ENCODE measurements at places on chromosomes 7 and 10.

DNA sequence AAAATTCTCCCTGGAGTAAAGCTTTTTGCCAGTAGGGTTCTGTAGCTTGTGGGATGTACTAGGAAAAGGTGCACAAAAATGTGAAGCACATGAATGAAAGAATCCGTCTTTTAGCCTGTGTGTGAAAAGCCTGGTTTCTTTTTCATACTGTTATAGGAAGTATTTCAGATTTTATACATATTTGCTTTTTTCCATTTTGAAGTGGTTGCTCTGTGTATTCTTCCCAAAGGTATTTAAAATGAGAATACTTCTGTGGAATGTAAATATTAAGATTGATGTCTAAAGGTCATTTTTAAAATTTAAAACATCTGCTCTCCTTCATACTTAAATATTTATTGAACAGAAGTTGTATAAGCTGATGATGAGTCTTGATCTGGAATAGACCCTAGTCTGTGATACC lies 96.8 kb downstream of the CDK14 start:
- DNase-seq = no peak

DNA sequence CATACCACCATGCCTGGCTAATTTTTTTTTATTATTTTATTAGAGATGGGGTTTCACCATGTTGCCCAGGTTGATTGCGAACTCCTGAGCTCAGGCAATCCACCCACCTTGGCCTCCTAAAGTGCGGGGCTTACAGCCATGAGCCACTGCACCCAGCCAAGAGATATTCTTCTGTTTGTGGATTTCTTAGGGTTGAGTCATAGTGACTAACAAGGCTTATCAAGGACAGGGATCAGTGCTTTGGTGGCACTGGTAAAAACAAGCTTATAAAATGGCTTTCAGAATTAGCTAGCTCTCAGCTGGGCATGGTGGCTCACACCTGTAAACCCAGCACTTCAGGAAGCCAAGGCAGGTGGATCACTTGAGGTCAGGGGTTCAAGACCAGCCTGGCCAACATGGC lies 122.4 kb downstream of the ZNF248 start:
- no peak for DNase-seq

DNA sequence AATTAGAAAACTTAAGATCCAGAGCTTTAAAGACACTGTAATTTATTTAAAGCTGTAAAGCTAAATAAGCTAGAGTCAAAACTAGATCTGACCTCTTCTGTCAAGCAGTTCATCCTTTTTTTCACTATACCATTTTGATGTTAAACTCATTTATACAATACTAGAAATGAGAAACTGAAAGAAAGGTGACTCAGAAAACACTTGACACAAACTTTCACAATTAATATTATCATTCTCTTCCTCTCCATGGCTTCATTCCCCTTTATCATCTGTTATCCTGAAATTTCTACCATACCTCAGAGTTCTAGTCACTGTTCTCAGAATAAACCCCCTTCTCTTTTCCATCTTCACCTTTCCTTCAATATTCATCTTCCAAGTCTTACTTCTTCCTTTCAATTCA lies 1.3 kb downstream of the FIGNL1 start:
- DNase-seq = no peak

DNA sequence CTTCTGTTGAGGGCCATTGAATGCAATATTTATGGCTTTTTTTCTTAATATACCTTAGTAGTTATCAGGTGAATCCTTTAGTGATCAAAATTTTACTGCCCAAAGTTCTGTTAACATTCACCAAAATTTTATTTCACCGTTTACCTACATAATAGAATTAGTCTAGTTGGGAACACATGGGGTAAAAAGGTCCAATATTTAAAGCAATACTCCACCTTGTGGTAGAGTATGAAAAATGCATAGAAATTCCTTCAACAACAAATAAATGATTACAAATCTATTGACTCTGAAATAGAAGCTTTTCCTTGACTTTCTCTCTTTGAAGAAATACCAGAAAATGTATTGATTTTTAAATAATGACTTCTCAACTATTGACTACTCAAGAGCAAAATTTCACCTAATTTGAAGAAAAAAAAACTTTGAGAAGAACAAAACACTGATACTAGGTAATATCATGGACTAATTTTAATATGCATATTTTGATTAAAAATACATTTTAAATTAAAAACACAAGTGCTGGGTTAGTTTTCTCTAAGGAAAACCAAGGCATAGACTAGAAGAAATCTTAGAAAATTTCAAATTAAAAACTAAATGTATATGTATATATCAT lies 43.3 kb downstream of the POLR1F start:
- DNase-seq = no peak

DNA sequence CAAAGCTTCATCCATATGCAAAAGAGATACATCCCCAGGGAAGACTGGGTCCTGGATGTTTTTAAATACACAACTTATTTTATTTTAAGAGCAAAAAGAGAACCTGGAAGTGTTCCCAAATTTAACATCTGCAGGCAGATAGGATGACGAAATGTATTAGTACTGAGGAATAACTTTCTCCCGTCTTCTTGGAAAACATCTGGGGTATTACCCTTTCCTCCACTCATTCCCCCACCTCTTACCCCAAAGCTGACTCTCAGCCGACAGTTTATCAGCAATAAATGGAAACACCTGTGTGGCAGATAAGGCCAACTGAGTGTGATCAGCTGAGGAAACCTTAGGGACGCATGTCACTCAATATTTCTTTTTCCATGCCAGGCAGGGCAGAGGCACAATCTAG lies 435.6 kb upstream of the NPVF start:
- DNase-seq = no peak

GRCh38 chr7:42429339-42429738 lies 192.3 kb upstream of the GLI3 start:
- no peak for DNase-seq

DNA sequence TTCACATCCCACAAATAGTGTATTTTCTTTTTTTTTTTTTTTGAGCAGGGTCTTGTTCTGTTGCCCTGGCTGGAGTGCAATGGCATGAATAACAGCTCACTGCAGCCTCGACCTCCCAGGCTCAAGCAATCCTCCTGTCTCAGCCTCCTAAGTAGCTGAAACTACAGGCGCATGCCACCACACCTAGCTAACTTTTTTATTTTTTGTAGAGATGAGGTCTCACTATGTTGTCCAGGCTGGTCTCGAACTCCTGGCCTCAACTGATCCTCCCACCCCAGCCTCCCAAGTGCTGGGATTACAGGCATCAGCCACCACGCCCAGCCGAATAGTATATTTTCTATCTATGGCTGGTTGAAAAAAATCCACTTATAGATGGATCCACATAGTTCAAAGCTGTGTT lies 12.5 kb downstream of the EZH2 start:
- no peak for DNase-seq

GRCh38 chr10:98646998-98647917 lies 200.5 kb upstream of the HPS1 start:
- no peak for DNase-seq

GRCh38 chr7:116511552-116512519 lies 12.3 kb downstream of the CAV2 start:
- no peak for DNase-seq

- no peak for DNase-seq
Observed at GRCh38 chr10:96705134-96705533, 15.2 kb downstream of the PIK3AP1 start.

- DNase-seq = no peak
Observed at GRCh38 chr7:122038134-122038533, 105.9 kb downstream of the AASS start.

DNA sequence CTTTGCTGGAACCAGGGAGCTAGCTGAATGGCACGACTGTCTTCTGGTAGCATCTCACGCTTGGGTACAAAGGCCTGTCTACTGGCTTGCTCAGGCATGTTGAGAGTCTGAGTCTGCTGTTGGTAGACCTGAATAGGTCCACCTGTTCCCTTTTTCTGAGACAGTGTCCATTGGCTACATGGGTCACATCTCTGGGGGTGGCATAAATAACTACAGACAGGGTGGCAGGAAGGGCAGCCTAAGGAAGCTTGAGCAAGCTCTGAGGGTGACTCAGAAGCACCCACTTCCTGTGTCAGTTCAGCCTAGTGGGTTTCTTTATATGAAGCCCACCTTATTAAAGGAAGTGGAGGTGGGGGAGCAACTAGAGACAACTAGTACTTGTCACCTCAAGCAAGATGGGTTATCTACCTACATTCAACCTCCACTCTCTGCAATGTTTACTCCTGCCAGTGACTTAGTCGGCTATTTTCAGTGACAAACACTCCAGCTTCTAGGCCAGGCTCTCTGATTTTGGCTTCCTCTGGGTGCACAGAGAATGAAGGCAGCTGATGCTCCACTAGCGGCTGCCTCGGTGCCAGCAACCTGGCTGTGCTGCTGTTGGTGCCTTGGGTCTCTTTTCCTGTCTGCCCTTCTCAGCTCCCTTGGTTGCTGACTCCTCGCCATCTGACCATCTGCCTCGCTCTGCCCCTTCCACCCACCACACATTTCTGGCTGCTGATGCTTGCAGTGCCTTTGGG lies 5.7 kb upstream of the ZYX start:
- DNase-seq = peak; percentile 56

GRCh38 chr7:311796-312195 lies 21.8 kb downstream of the FOXL3 start:
- no peak for DNase-seq

DNA sequence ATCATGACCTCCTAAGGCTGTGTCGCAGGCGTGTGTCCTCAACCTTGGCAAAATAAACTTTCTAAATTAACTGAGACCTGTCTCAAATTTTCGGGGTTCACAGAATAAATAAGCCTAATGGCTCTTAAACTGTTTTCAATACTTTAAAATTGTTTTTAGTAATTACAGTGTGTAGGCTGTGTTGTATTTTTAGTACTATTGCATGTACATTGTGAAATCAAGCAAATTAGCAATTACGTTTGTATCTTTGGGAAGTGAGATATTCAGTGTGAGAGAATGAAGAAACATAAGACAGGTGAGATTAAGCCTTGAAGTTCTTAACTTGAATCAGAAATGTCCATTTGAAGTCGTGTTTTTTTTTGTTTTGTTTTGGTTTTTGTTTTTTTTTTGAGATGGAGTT lies 4.8 kb upstream of the AKR1B10 start:
- no peak for DNase-seq

DNA sequence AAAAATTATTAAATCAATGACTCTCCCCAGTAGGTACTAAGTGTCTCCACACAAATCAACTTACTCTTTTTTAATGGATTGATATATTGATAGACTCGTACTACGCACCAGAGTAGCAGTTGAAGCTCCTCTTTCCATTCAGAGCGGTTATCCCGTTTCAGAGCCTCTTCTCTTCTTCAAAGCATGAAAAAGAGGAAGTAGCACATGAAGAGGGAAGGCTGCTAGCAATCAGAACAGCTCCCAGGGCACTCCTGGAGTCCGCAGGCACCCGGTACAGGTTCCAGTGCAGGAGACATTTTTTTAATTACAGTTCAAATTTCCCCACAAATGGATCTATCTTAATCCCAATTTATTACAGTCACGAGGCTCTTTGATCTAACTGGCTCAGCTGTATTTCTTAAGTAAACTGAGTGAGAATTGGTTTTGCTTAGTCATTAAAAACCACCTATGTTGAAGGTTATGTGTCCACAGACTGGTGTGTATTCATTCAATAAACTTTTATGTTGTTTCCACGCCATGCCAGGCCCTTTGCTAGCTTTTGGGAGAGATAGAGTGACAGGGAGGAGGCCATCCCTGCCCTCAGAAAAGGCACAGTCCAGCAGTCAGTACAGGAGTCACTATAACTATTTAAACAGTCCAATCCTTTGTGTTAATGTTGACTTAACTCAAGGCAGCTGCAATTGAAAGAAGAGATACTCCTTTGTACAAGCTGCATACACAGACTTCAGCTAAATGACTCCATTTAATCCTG lies 32.1 kb upstream of the CALN1 start:
- DNase-seq = no peak

GRCh38 chr10:110842326-110842904 lies 29.3 kb upstream of the PDCD4 start:
- DNase-seq = no peak

GRCh38 chr7:117707080-117707479 lies 166.2 kb downstream of the CTTNBP2 start:
- no peak for DNase-seq

DNA sequence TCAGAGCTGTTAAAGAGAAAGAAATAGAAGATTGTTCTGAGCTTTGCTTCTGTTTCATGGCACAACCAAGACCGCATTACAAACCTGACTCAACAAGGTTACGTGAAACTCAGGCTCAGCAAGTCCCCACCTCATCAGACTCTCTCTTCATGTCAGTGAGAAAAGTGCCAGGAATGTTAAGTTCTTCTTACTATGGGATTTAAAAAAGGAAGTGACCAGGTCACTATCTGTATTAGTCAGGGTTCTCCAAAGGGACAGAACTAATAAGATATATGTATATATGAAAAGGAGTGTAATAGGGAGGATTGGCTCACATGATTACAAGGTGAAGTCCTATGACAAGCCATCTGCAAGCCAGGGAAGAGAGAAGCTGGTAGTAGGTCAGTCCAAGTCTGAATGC lies 25.4 kb upstream of the PAPSS2 start:
- no peak for DNase-seq

- DNase-seq = no peak
Observed at GRCh38 chr7:70460562-70460961, 671.4 kb upstream of the GALNT17 start.

- no peak for DNase-seq
Observed at GRCh38 chr7:114879554-114879953, 42.3 kb upstream of the MDFIC start.

DNA sequence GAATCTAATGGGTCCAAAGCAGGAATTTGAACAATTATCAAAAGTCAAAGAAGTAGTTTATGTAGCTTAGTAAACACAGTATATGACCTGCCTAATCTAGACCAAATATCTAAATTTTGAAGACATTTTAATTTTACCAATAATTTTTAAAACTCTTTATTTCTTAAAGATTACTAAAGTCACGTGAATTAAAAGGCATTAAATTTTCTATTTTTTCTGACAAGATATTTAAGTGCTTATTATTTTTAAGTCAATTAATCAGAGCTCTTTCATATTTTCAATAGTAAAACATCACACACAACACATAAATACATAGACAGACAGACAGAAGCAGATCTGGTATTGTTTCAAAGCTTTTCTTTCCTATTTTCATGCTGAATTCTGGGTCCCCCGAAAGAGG lies 89.5 kb downstream of the ZNF467 start:
- no peak for DNase-seq

DNA sequence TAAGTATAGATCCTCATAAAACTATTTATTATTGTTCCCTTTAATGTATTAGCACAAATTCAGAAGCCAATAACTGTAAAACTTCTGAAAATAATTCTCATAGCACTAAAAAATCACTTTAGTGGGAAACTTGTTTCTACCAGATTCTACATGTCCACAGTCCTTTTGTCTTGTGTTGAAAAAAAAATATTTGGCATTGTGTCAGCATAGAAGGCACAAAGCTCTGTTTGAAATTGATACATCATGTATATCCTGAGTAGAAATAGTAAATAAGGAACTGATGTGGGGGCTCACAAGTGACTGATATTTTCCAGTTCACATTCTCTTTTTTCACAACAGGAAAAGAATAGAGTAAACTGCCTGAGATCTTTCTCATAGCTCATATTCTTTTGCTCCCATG lies 134.6 kb downstream of the GRM3 start:
- no peak for DNase-seq

DNA sequence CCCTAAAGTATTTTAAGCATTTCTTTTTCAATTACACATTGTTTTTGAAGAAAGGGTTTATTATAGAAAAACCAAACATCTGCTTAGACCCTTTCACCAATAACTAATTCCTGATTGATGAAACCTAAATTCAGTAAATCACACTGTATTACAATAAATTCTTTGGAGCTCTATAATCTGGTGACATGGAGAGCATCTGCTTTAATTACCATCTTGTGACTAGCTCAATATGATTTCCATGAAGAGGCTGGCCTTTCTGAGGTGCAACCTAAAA lies 9.7 kb downstream of the HYCC1 start:
- no peak for DNase-seq
